ENCODE measurements at places on chromosomes 7 and 10.

DNA sequence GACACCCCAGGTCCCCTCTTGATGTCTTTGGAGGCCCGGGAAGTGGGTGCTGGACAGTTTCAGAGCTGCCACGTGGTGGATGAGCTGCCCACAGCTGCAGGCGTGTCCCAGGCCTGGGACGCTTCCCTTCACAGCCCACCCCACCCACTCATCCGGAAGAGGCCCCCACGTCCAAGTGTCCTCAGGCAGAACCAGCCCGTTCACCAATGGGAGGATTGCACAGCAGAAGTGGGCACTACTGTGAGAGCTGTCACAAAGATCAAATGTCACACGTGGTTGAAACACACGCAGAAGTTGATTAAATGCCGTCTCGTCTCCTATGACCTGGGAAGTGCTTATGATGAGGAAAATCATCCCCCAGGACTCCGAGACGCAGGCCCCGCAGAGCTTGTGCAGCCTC is 52.9 kb downstream of the STK32C start:
- DNase-seq: no peak

DNA sequence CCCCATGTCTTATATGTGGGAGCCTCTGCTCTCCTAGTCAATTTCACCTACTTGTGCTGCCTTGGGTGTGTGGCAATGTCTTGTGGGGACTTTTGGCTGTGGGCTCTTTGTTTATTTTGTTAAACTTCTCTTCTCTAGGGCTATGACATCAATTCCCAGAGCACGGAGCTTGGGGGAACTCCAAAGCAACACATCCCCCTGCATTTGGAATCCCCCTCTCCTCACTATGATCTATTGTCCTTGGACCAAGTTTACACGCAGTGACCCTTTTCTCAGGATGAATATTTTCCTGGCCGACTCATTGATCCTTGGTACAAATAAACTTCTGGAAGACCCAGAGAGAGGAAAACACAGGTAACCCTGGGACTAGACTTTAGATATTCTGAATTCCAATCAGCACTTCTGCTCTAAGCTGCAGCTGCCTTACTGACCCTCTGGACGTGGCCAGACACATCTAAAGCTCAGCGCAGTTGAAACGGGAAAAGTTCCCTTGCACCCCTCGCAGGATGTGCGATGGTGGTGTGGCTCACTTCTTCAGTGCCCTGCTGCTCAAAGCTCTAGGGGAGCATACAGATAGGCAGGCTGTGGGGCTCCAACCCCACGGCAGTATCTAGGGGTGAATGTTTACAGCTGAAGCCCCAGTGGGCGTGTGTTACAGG is 110.8 kb downstream of the TMEM178B start:
- no peak for DNase-seq

DNA sequence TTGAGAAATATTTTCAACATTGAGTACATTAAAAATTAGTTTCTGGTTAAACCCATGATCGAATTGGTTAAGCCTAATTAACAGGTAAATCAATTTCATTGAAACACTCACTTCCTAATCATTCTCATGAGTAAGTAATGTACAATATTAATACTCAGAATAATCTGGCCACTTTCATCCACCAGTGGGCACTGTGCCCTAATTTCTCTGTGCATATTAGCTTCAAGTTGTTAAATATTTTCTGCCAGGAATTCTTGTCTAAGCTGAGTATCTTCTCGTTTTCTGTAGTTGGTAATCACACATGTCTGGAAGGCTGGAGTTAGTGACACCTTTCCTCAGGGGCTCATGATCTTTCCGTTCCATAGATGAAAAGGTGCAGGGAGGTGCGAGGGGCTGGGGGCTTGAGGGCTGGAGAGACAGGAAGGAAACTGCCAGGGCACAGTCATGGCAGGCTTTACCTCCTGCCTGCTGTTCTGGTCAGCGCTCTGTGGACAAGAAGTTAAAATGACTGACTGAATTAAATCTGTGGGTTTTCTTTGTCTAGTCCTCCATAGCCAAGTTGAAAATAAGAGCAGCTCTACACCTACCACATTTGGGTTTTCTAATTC is 71.9 kb downstream of the WIPF3 start:
- no peak for DNase-seq

GRCh38 chr7:98409843-98410242 is 9.0 kb upstream of the BAIAP2L1 start:
- DNase-seq: no peak

- DNase-seq: no peak
Observed at GRCh38 chr10:110065269-110065668, 57.5 kb downstream of the ADD3 start.

GRCh38 chr7:41744161-41744560 is 41.3 kb upstream of the INHBA start:
- DNase-seq: no peak

DNA sequence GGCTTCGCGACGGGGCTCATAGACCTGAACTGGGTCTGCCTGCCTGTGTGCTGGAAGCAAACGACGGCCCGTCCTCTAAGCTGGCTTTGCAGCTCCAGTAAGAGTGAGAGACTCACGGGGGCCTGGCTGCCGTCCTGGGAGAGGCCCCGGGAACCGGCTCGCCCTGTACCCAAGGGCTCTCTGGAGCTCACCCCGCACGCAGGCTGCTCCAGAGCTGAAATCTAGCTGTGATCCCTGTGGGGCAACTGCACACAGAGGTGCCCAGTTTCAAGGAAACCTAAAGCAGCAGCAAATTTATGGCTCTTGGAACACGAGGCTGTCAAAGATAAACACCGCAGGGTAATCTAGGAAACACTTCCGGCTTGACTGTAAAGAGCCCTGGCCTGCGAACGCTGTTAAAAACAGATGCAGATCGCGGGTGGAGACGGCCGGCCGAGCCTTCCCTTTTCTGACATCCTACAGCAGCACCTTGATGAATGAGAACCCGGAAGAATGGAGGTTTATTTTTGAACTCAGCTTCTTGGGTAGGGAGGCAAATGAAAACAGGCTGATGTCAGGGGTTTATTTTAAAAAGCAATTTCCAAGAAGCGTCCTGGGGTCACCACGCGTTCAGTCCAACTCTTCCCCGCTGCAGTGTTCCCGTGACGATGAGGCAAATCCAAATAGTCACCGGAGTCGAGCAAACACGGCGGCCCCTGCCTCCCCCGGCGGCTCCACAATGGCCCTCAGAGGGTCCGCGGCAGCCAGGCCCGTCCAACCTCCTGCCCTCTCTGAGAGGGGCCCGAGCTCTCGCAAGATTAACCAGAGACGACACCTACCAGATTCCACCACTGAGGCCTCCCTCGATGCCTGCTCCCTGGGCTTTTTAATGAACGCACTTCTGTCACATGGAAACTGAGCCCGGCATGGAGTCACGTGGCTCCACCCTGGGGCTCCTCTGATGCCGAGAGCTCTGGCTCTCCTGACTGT is 29.6 kb downstream of the AMZ1 start:
- DNase-seq: peak; percentile 79

GRCh38 chr10:49585387-49585786 is 24.7 kb upstream of the SLC18A3 start:
- no peak for DNase-seq

DNA sequence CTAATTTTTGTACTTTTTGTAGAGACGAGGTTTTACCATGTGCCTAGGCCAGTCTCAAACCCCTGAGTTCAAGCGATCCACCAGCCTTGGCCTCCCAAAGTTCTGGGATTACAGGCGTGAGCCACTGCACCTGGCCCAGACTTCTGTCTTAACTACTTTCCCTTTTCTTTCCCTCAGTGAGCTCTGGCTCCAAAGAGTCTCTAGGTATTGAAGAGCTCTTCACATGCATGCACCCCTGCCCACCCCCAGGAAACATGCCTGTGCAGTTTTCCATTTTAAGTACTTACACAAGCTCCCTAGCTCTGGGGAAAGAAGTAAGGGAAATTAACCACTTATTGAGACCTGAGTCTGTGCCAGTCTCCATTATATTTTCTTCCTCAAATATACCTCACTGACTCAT is 2.0 kb downstream of the MYOZ1 start:
- no peak for DNase-seq

DNA sequence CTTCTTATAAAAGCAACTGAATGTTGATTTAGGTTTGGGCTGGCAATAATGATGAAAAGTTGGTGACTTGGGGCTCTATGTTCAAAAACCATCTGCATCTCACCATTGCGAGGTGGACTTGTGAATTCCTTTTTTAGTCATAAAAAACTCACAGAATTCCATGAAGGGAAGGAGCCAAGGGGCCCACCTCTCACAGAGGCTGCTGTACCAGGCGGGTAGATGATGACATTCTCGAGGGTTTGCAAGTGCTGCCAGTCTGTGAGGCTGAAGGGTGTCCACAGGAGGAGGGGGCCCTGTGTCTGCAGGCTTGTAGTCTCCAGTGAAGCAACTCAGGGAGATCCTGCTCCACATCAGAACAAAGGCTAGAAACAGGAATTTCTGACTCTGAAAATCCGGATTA is 195.5 kb upstream of the ZNF32 start:
- DNase-seq: no peak

DNA sequence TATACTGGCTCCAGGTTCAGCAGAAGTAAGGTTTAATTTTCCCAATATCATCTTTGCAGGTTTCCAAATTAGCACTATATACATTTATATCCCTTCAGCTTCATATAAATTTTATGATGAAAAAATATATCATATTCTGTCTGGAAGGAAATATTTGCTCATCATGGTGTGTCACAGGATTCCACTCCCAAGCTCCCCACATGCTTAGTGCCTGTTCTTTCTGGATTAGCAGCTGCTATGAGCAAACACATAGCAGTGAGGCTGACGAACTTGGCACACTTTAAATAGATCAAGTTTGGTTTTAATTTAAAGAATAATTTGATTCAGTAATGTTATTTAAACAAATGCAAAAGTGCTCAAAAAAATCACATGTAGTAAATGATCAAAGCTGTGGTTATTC is 251.9 kb downstream of the AGMO start:
- DNase-seq: peak; percentile 68

DNA sequence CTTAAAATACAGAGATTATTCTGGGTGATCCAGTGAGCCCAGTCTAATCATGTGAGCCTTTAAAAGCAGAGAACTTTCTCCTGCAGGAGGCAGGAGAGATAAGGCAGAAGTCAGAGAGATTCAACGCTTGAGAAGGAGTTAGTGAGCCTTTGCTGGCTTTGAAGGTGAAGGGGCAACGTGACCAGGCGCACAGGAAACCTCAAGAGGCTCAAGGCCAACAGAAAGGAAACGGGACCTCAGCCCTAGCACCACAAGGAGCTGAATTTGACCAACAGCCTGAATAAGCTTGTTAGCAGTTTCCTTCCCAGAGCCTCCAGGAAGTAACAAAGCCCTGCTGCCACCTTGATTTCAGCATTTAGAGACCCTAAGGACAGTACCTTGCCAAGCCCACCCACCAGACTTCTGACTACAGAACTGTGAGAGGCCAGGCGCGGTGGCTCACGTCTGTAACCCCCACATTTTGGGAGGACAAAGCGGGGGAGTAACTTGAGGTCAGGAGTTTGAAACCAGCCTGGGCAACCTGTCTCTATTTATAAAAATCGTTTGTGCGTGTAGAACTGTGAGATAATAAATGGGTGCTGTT is 87.3 kb upstream of the KAT6B start:
- no peak for DNase-seq

GRCh38 chr10:107141524-107142061 is 22.9 kb downstream of the SORCS1 start:
- DNase-seq: no peak

DNA sequence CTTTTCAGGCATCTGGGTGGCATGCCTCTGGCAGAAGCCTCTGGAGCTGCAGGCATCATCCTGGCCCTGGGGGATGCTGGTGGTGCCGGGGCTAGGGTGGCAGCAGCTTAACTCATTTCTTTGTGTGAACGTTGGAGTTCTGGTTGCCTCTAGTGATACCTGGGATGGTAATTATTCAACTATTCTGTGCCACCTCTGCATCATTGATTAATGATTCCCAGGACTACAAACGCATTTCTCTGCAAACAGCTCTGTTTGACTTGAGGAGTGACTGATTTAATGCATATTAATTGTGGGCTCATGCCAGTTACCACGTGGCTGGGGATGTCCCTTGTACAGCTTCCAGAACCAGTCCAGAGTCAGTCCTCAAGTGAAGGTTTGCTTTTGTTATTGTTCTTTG is 55.9 kb downstream of the LRRC18 start:
- no peak for DNase-seq

GRCh38 chr7:131244259-131244852 is 83.3 kb upstream of the MKLN1 start:
- DNase-seq: peak; percentile 42

- DNase-seq: no peak
Observed at GRCh38 chr7:104973227-104973626, 40.8 kb upstream of the KMT2E start.

DNA sequence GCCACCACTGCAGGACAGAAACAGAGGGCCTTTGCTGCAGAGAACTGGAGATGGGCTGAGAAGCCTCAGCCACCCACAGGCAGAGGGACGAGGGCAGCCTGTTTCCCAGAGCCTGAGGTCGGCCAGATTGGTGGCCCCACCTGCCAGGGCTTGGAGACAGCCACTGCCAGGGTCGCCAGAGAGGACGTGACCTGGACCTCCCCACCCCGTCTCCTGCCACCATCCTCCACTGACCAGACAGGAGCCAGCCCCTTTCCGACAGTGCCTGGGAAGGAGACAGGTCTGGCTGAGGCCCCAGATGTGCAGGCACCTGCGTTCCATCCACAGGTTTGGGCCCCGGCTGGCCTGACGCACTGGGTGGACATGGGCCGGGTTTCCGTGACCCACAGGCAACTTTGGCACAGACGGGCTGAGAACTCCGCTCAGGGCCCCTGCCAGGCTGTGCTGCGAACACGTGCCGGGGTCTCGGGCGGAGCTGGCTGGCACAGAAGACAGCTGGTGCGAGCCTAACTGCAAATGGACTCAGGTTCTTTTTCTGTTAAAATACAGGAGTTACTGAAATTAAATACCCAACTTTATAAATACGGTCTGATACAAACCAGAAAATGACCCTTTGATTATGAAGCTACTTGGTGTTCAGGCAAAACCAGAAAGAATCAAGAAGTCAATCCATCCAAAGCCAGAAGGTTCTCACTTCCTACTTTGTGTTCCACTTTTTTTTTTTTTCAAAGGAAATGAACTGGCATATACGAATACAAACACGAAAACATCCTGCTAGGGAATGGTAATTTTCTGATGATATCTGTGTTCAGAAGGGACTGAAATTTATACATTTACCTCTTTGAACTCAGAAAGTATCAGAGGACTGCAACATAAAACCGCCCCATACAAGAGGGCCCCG is 6.9 kb downstream of the COX19 start:
- DNase-seq: no peak
